ENCODE measurements at places on chromosomes 2 and 18. TPM values are rescaled to one million over a fixed set of nuclear protein-coding genes. Genes with fewer than 3 reads are reported as not detected.

Gene ZNF892
- total RNA-seq, result 20.2 TPM

Gene ST8SIA3
- 3.1 TPM for total RNA-seq

DNA sequence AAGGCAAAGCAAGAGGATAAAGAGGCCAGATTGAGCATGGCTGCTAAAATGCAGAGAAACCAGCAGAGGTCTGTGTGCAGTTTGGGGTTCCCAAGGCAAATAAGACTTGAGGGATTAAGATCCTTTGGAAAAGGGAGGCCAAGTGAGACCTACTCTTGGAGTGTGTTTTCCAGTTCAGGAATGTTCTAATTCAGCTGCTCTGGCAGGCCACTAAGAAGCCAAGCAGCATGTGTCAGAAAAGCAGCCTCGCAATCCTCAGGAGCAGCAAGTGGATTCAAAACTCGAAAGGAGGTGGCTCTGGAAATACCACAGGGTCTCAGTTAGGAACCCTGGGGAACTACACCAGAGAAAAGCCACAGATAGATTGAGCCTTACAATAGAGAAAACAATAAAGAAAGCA, 569.2 kb downstream of the METTL4 start:
- no peak for DNase-seq

DNA sequence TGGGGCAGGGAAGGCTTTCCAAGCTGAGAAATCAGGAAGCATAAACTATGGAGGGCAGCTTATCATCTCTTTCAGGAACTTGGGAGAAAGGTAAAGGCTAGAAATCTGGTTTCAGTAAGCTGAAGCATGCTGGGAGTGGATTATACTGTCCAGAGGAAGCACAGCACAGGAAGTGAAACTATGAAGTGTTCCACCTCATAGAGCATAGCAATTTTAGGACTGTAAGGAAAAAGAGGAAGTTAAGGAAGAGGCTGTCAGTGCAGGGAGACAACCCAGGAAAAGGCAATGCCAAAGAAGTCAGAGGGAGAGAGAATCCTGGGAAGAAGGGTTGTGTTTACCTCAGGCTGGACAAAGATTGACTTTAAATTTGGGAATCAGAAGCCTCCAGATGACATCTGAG, 51.9 kb downstream of the EFEMP1 start:
- DNase-seq, result no peak

GRCh38 chr2:3701071-3701470, 2.3 kb upstream of the DCDC2C start:
- DNase-seq, result no peak

- no peak for DNase-seq
Observed at GRCh38 chr2:216936954-216937357, 77.1 kb upstream of the TNP1 start.

- no peak for DNase-seq
Observed at GRCh38 chr2:112836695-112837117, at the start of gene IL1B. TSS of gene IL1B (minus strand) at chr2:112836779. CDS start at chr2:112836229, 550 bp downstream.

DNA sequence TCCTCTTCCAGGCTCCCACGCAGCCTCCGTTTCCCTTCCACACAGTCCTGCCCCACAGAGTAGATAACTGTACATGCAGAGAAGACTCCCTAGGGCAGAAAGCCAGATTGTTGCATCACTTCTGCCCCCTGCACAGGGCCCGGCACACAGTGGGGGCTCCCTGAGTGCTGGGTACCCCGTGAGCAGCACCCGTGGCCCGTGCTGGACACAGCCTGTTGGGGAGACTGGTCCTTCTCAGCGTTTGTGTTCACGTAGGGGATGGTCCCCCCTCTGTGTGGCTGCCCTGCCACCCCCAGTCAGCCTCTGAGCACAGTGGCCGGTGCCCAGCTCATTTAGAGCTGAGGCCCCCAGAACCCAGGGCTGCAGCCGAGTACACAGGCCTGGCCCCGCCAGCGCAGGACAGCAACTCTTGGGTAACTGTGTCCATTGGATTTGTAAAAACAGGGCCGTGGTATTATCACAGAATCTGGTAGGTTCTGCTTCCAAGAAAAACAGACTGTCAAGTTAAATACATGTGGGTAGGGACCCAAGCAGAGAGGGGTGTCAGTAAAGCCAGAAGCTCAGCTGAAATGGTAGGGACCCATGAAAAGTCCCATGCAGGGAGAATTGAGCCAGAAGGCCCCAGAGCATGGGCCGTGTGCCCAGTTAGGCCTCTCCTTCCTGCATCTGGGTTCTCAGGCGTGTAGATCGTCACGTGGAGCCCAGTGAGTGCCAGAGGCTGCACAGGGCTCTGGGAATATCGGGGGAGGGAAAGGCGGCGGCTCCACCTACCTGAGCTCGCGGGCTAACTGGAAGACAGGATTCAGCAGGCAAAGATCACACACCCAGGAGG, 257.3 kb downstream of the ATAD2B start:
- no peak for DNase-seq

Data from neural crest cell (in vitro differentiated cells).